ENCODE measurements at places on chromosomes 2 and 18. TPM values are rescaled to one million over a fixed set of nuclear protein-coding genes. Genes with fewer than 3 reads are reported as not detected.

- H3K4me1 ChIP-seq = peaks cover 67% of the 10 kb centered on the region
- no peaks in the 10 kb centered on the region for H3K27me3 ChIP-seq
- H3K27ac ChIP-seq = no peak overlapping the region
Measured at GRCh38 chr2:236677368-236677767, 107.7 kb downstream of the ACKR3 start.

GRCh38 chr18:65990944-65991708, 240.3 kb downstream of the CDH7 start:
- H3K27ac ChIP-seq = no peak overlapping the region
- H3K4me1 ChIP-seq = peaks cover 5% of the 10 kb centered on the region
- no peak overlapping the region for H3K4me3 ChIP-seq
- no peak for DNase-seq

DNA sequence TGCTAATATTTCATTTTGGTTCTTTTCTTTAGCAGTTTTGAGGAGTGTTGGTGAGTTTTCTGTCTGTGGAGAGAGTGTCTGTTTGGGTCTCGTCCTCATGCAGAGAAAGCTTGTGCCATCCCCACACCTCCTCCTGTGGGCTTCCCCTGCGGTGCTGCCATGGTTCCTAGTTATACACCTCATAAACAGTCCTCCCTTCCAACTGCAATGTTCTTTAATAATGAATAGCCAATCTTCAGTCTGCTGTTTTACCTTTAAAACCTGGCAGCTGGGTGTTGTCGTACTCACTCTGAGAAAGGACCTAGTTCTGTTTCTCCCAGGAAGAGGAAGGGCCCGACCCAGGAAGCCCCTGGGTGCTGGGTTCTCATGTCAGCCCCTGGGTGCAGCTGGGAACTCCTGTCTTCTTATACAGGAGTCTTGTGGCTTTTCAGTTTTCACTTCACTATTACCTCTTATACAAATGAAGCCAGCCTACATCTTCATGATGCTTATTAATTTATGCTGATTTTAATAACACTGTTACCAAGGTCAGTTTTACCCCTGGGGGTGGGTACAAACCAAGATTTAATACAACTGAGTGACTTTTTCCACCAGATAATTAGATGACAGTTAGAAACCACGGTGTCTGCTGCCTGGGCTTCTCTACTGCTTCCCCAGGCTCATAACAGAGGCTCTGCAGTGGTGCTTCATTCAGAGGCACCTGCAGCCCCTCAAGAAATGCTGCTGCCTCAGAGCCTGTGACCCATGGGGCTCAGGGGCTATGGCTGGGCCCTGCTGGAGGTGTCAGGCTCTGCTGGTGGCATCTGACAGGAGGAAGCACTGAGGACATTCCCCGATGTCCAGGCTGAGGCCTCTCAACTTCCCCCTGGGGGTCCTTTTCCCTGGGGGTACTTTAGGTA, 59.1 kb downstream of the COA5 start:
- H3K4me3 ChIP-seq = no peak overlapping the region
- H3K4me1 ChIP-seq = no peaks in the 10 kb centered on the region
- H3K36me3 ChIP-seq = peaks cover 34% of the 10 kb centered on the region
- no peaks in the 10 kb centered on the region for H3K27me3 ChIP-seq
- H3K27ac ChIP-seq = no peak overlapping the region

DNA sequence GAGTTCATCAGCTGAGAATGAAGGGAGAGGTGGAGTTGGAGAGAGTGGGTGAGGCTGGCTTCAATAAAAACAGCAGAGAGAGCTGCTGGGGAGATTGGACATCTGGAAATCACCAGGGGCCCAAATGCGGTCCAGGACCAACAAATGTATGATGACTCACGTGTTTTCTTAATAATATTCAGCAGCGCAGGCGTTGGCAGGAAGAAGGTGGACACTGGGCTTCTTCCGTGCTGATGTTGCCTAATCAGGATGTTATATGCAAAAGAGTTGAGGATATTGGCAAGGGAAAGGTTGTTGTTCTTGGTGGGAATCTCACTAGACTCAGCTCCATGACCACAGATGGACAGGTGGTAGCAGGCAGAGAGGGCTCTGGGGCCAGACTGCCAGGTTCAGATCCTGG, 12.8 kb upstream of the PLA2R1 start:
- no peaks in the 10 kb centered on the region for H3K27me3 ChIP-seq
- H3K27ac ChIP-seq = peak overlapping the region; percentile 77
- no peaks in the 10 kb centered on the region for H3K36me3 ChIP-seq

DNA sequence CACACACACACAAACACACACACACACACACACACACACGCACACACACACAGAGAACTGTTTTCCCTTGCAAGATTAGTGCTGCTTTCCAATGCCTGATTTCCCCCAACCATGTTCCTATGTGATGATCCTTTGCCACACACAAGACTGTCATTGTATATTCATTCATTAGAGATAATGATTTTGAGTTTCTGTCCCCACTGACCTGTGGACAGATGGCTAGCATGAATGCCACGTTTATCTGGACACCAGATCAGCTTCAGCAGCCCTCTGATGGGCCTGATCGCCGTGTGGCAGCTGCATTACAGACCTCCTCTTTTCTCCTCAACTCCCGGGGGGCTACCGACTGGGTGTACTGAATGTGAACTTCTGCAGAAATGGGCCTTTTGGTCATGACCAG, 353.0 kb downstream of the MYCN start:
- no peak for DNase-seq
- H3K27ac ChIP-seq = no peak overlapping the region
- H3K4me1 ChIP-seq = no peaks in the 10 kb centered on the region
- peaks cover 21% of the 10 kb centered on the region for H3K27me3 ChIP-seq
- no peak overlapping the region for H3K4me3 ChIP-seq

DNA sequence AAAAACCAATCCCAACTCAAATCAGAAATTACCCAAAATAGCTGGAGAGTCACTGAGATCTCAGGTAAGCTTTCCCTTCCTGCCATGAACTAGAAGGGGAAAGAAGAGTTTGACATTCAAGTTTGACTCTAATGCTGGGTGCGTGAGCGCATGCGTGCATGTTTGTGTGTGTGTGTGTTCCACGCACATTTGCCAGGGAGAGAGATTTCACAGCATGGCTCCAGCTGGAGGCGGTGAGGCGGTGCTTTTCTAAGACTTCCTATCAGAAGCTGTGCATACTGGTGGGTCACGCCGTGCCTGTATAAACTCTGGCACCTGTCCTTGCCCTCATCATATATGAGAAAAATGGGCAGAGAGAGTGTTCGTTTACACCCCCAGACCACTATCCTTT, 116.2 kb downstream of the MSH2 start:
- no peaks in the 10 kb centered on the region for H3K36me3 ChIP-seq
- H3K4me1 ChIP-seq = peaks cover 5% of the 10 kb centered on the region
- no peak overlapping the region for H3K27ac ChIP-seq
- no peak overlapping the region for H3K4me3 ChIP-seq
- DNase-seq = no peak

DNA sequence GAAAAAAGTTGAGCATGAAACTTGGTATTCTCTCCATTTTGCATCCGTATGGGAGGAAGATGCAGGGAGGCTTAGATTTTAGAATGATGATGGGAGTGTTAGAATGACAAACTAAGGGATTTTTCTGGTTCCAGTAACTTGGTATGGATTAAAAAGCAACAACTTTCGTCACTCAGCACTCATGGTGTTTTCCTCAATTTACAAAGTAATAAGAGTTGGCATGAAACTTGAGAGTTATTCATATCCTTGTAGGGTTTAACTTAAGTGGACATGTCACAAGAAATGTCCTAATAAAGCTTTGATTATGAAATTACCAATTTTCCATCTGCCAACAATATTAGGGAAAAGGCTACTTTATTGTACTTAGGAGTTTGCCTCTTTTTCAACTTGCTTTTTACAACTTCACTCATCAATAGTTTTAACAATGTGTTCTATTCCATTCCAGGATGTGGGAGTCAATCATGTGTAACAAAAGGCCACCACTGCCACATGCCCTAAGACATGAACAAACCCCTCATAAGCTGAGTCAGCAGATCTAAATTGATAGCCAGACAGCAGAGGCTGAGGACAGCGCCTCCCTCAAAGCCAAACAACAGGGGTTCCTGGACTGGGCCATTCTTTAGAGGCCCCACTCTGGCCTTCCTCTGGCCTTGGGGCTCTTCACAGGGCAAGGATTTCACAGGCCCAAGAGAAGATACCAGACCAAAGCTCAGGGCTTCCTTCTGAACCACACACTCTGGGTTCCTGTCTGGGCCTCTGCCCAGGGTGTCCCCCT, 265.8 kb downstream of the TNS1 start:
- H3K4me3 ChIP-seq = no peak overlapping the region
- no peak overlapping the region for H3K27ac ChIP-seq

DNA sequence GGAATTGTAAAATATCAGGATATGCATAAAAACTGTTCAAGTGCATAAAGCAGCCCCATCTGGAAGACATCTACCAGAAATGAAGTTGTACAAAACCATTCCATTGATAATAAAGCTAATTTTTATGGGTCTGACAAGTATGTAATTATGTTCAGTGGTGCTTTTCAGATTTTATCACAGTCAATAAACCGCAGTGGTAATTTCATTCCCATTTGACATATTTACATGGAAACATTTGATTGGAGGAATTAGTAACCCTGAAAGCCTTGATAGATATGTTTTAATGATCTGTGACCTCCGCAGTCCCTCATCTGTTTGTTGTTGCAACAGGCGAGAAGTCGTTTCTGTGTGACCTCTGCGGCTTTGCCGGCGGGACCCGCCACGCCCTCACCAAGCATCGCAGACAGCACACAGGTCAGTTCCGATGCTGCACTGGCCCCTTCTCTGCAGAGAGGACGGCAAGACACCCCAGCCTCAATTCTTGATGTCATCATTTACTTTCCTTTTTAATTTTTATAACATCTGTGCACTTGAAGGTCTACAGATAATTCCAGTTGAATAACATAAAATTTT, 283.1 kb downstream of the ZNF407 start:
- no peak for DNase-seq
- no peak overlapping the region for H3K4me3 ChIP-seq
- H3K4me1 ChIP-seq = peaks cover 3% of the 10 kb centered on the region
- H3K36me3 ChIP-seq = peaks cover 12% of the 10 kb centered on the region
- no peaks in the 10 kb centered on the region for H3K27me3 ChIP-seq

GRCh38 chr2:176682278-176682677, 413.0 kb downstream of the MTX2 start:
- H3K36me3 ChIP-seq = no peaks in the 10 kb centered on the region
- peaks cover 34% of the 10 kb centered on the region for H3K27me3 ChIP-seq
- no peak overlapping the region for H3K4me3 ChIP-seq
- no peak for DNase-seq

DNA sequence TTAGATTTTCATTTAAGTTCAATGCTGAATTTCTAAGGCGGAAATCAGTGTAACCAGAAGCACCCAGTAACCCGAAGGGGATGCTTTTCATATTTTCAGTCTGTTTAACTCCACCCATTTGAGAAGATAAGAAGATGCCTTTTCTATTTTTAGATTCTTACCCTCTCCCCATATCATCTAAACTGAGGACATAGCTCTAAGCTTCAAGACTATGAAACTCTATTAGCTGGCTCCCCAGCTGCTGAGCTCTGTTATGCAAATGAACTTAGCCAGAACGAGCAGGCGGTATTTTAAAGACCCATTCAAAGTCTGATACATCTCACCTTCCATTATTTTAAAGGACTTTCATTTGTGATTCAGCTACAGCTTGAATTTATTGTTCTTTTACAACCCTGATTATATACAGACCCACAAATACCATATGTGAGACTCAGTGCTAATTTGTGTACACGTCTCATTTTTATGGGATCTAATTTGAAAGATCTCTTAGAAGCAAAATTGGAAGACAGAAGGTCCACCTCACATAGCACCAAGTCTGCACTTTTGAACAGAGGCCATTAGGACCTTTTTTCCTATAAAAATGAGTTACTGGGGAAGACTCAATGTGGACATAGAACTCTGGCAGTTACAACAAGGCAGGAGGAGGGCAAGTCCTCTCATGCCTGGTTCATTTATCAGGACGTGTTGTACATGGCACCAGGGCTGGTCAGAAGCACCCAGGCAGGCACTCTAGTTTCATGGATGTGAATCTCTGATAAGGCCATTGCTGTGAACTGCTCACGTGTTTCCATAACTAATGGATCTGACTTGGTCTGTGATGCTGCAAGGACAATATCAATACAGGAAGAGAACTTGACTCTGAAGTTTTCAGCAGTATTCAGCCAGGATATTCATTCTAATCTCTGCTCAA, 16.3 kb downstream of the CDC42EP3 start:
- no peak overlapping the region for H3K4me3 ChIP-seq
- H3K4me1 ChIP-seq = peaks cover 89% of the 10 kb centered on the region
- H3K36me3 ChIP-seq = peaks cover 9% of the 10 kb centered on the region
- peak overlapping the region; percentile 91 for H3K27ac ChIP-seq
- no peak for DNase-seq

DNA sequence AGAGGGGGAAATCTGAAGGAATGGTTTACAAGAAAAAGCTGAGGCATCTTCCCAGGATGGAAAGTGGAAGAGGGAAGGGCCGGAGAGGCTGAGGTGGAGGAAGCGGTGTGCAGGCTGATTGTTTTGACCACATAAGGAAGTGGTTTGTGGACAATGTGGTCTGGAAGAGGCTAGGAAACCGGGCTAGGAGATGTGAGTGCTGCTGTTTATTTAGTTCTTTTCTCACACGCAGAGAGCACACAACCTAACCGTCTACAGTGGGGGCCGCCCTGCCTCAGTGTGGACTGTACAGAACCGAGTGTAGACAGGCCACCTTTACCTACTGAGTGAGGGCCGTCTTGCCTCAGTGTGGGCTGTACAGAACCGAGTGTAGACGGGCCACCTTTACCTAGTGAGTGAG, 251.7 kb upstream of the PXDN start:
- no peak overlapping the region for H3K4me3 ChIP-seq
- H3K4me1 ChIP-seq = peaks cover 51% of the 10 kb centered on the region
- H3K27me3 ChIP-seq = no peaks in the 10 kb centered on the region
- H3K36me3 ChIP-seq = no peaks in the 10 kb centered on the region
- peak overlapping the region; percentile 60 for H3K27ac ChIP-seq

DNA sequence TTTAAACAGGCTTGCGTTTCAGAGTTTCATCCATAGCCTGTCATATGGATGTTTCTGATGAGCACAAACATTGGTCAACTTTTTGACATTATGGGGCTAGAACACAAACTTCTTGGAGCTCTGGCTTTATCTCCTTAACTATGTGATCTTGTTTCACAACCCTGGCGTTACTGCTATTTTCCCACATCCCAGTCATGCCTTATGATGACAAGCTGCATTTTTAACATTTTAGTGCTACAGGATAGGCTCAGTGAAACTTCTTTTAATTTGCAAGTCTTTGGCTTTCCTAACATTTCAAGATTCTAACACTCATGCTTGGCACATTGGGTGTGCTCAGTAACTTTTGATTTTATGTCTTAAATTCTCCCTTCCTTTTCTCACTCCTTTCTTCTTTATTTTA, 21.0 kb upstream of the PDE1A start:
- peak overlapping the region; percentile 77 for H3K27ac ChIP-seq
- DNase-seq = no peak
- peaks cover 68% of the 10 kb centered on the region for H3K4me1 ChIP-seq
- no peaks in the 10 kb centered on the region for H3K36me3 ChIP-seq
- H3K27me3 ChIP-seq = no peaks in the 10 kb centered on the region
- no peak overlapping the region for H3K4me3 ChIP-seq

GRCh38 chr2:99818842-99819241, 323.5 kb downstream of the AFF3 start:
- peaks cover 21% of the 10 kb centered on the region for H3K36me3 ChIP-seq
- H3K27ac ChIP-seq = no peak overlapping the region
- DNase-seq = no peak
- no peak overlapping the region for H3K4me3 ChIP-seq

- no peak overlapping the region for H3K27ac ChIP-seq
- H3K4me1 ChIP-seq = no peaks in the 10 kb centered on the region
- H3K27me3 ChIP-seq = no peaks in the 10 kb centered on the region
- peaks cover 1% of the 10 kb centered on the region for H3K36me3 ChIP-seq
Measured at GRCh38 chr2:180110469-180110868, 103.4 kb upstream of the CWC22 start.

Gene RTTN
- 4.8 TPM for total RNA-seq

Gene GNAL
- 5.9 TPM for total RNA-seq

Gene G6PC2
- not detected for total RNA-seq

Gene CABYR
- total RNA-seq = 9.8 TPM

Gene MAB21L4
- not detected for total RNA-seq

Gene MC2R
- not detected for total RNA-seq

Measured in chondrocyte (in vitro differentiated cells).